ENCODE measurements at places on chromosomes 5 and 9. TPM values are rescaled to one million over a fixed set of nuclear protein-coding genes. Genes with fewer than 3 reads are reported as not detected.

Gene FBXL7
- total RNA-seq, result not detected

DNA sequence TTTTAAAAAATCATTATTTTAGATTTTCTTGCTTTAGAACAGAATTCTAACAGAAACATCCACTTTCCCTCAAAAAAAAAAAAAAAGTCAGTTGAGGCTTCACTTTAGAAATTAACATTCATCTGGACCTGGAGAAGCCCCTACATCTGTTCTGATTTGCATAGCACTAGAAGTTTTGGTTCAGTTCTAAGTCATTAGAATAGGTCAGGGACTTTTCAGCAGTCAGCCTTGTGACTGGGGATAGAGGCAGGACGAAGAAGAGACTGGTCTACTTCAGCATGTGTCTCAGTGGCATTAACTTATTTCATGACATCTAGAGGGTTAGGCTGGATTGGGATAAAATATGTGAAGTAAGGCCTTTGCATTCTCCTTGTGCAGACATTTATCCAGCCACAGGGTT lies 215.8 kb upstream of the DAB2 start:
- no peaks in the 10 kb centered on the region for H3K27me3 ChIP-seq
- H3K36me3 ChIP-seq, result no peaks in the 10 kb centered on the region
- no peak overlapping the region for H3K27ac ChIP-seq
- H3K4me1 ChIP-seq, result peaks cover 1% of the 10 kb centered on the region
- no peak for DNase-seq

- no peak for DNase-seq
- peaks cover 2% of the 10 kb centered on the region for H3K4me1 ChIP-seq
- no peaks in the 10 kb centered on the region for H3K36me3 ChIP-seq
These were observed 163.6 kb downstream of the ZDHHC21 start for GRCh38 chr9:14529629-14530028.

- H3K4me1 ChIP-seq, result peaks cover 3% of the 10 kb centered on the region
- H3K27ac ChIP-seq, result no peak overlapping the region
- no peak for DNase-seq
- no peak overlapping the region for H3K4me3 ChIP-seq
- no peaks in the 10 kb centered on the region for H3K27me3 ChIP-seq
These were observed 46.2 kb upstream of the UBAC1 start for GRCh38 chr9:136007276-136007933.

DNA sequence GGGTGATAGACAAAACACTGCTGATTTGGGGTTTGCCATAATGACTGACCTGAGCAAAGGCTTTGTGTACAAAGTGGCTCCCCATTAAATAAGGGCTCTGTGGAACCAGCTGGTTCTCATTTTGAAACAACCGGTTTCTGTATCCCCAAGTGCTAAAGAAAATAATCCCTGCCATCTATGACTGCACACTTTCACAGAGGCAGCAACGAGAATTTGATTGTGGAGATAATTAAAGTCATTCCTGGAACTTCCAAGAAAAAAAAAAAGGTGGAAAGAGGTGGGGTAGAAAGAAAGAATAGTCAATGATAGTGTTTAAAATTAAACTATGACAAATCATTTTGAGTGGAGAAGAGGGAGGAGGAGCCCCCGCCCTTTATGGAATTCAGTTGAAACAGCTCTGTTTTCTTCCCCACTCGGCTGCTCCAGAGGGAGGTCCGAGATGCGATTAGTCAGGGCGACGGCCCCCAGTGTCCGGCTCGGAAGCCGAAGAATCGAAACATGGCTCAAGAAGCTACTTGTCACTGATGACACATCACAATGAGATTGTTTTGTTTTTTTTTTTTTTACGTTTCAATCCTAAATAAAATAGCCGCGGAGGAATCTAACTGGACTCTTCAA lies 38.4 kb downstream of the EBF1 start:
- H3K27ac ChIP-seq, result no peak overlapping the region
- peaks cover 55% of the 10 kb centered on the region for H3K36me3 ChIP-seq
- no peak overlapping the region for H3K4me3 ChIP-seq
- no peaks in the 10 kb centered on the region for H3K27me3 ChIP-seq
- H3K4me1 ChIP-seq, result peaks cover 69% of the 10 kb centered on the region

- H3K36me3 ChIP-seq, result no peaks in the 10 kb centered on the region
- H3K4me1 ChIP-seq, result peaks cover 34% of the 10 kb centered on the region
- DNase-seq, result no peak
- H3K4me3 ChIP-seq, result no peak overlapping the region
- H3K27ac ChIP-seq, result no peak overlapping the region
- H3K27me3 ChIP-seq, result no peaks in the 10 kb centered on the region
These were observed 48.0 kb downstream of the MED27 start for GRCh38 chr9:132031467-132032237.

Gene DNAH5
- not detected for total RNA-seq

DNA sequence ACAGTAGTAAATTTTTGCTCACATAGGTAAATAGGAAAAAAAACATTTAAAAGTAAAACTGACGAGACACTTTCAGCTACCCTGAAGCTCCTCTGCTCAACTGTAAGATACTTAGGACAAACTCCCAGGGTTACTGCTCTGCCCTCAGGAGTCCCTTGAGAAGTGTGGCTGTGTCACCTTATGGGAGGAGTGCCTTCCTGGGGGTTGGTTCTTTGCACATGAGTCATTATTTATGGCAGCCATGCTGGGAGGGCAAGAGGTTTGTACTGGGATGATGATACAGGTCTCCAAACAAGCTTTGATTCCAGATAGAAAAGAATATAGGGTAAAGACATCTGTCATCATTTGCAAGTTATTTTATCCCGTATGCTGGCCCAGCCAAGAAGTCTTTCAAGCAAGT lies 45.9 kb downstream of the TTC1 start:
- H3K36me3 ChIP-seq, result peaks cover 88% of the 10 kb centered on the region
- no peak overlapping the region for H3K4me3 ChIP-seq
- peaks cover 5% of the 10 kb centered on the region for H3K4me1 ChIP-seq
- no peak for DNase-seq
- H3K27me3 ChIP-seq, result no peaks in the 10 kb centered on the region
- no peak overlapping the region for H3K27ac ChIP-seq

- H3K4me3 ChIP-seq, result no peak overlapping the region
- DNase-seq, result no peak
- H3K27me3 ChIP-seq, result peaks cover 53% of the 10 kb centered on the region
- H3K4me1 ChIP-seq, result peaks cover 12% of the 10 kb centered on the region
- H3K36me3 ChIP-seq, result no peaks in the 10 kb centered on the region
- H3K27ac ChIP-seq, result no peak overlapping the region
These were observed 2.4 kb upstream of the STC2 start for GRCh38 chr5:173330338-173331206.

Gene SH2D3C
- total RNA-seq, result 51.8 TPM

DNA sequence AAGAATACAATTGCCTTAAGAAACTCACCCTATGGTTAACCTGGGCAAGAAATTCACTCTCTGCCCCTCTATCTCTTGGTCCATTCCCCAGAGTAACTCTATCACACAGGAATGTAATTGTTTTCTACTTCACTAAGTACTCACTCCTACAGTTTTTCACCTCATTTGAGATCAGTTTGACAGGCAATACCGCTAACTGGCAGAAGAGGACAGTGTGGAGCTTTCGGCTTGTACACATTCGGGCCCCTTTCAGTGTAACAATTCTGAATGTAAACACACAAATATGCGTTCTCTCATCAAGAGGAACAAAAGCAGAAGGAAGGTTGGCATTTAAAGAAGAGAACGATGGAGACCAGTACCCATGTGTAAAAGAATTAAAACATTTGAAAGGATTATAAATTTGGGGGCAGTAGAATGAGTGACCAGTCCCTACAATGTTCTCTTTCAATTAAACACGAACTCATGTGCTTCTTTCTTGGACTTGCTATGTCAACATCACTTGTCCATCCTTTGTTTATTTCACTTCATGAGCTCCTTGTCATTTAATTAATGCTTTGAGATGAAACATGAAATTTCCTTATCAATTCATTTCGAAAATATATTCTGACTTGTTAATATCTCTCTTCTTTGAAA lies 188.5 kb upstream of the GRAMD2B start:
- no peak for DNase-seq
- H3K4me1 ChIP-seq, result no peaks in the 10 kb centered on the region
- H3K4me3 ChIP-seq, result no peak overlapping the region
- H3K27ac ChIP-seq, result no peak overlapping the region

DNA sequence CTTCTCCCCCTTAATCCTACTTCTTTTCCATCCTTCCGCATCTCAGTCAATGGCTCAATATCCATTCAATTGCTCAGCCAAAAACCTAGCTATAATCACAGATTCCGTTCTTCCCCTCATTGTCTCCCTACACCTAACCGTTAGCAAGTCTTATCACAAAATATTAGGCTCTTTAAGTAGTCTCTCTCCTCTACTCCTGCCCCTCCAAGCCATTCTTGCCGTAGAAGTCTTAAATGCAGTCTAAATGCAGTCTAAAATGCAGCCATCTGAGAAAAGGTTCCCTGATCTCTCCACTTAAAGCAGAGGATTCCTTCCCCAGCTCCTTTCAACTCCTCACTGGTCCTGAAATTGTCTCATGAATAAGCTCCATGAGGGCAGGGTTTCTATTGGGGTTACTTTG lies 57.8 kb downstream of the ELL2 start:
- no peak overlapping the region for H3K27ac ChIP-seq
- no peak overlapping the region for H3K4me3 ChIP-seq
- H3K27me3 ChIP-seq, result no peaks in the 10 kb centered on the region
- no peak for DNase-seq

DNA sequence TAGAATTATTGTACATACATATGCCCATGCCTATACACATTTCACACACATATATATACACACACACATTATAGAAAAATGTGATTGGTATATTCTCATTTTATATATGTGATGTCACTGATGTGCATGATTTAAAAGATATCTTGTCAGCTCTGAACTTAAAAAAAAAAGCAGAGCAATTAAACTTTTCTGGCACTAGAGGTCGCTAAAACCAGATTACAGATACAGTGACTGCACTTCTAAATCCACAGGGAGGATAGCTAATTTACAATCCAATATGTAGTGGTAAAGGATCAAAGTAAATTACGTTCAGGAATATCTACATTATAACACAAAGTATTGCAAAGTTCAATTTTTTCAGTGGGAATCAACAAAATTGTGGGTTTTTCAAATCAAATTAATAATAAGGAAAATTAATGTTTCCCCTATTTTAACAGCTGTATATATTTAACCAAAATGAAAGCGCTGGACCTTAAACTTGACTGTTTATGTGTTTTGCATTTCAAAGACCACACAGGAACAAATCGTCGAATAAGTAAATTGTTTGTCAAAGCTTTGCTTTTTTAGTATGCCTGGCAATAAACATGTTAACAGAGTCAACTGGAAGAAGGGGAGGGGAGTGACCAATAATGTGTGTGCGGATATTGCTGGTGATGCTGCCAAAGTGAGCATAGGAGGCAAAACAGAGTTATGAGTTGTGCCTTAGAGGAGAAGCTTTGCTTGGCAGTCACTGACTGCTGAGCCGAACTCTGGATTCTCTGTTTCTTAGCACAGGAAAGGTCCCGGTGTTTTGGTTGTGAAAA lies 1201.4 kb upstream of the C9orf72 start:
- no peaks in the 10 kb centered on the region for H3K4me1 ChIP-seq
- no peaks in the 10 kb centered on the region for H3K36me3 ChIP-seq
- H3K4me3 ChIP-seq, result no peak overlapping the region
- no peaks in the 10 kb centered on the region for H3K27me3 ChIP-seq
- no peak overlapping the region for H3K27ac ChIP-seq

- no peaks in the 10 kb centered on the region for H3K36me3 ChIP-seq
- peaks cover 2% of the 10 kb centered on the region for H3K27me3 ChIP-seq
- H3K27ac ChIP-seq, result no peak overlapping the region
- no peak for DNase-seq
- H3K4me1 ChIP-seq, result no peaks in the 10 kb centered on the region
- H3K4me3 ChIP-seq, result no peak overlapping the region
These were observed 109.1 kb upstream of the TRPC7 start for GRCh38 chr5:136474466-136474865.

GRCh38 chr5:147568710-147569406 lies 59.0 kb upstream of the DPYSL3 start:
- no peak overlapping the region for H3K4me3 ChIP-seq
- no peaks in the 10 kb centered on the region for H3K27me3 ChIP-seq
- H3K36me3 ChIP-seq, result no peaks in the 10 kb centered on the region
- no peak for DNase-seq
- H3K4me1 ChIP-seq, result no peaks in the 10 kb centered on the region
- H3K27ac ChIP-seq, result no peak overlapping the region

GRCh38 chr9:72997387-72997995 lies 44.6 kb upstream of the ALDH1A1 start:
- H3K27me3 ChIP-seq, result peaks cover 2% of the 10 kb centered on the region
- no peak for DNase-seq
- peaks cover 2% of the 10 kb centered on the region for H3K4me1 ChIP-seq

GRCh38 chr9:69657269-69657668 lies 14.9 kb downstream of the APBA1 start:
- no peak overlapping the region for H3K4me3 ChIP-seq
- H3K36me3 ChIP-seq, result no peaks in the 10 kb centered on the region
- H3K27ac ChIP-seq, result no peak overlapping the region
- peaks cover 12% of the 10 kb centered on the region for H3K27me3 ChIP-seq

Gene CAMSAP1
- 16.9 TPM for total RNA-seq

Gene BNC2
- total RNA-seq, result not detected

DNA sequence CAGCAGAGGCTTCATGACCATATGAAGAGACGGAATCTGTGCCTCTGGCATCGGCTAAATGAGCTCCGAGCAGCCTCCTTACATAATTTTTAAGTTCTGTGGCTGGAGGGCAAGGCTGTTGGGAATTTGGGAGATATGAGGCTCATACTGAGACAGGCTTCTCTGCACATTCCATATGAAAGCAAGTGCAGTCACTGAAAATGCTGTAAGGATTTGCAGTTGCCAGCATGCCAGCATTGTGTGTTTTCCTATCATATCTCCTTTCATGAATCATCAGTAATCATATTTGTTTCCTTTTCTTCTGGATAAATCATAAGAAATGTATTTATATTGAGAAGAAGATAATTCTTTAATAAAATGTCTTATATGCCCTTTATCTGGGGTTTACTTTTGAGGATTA lies 775.4 kb downstream of the SEMA5A start:
- no peak for DNase-seq
- H3K36me3 ChIP-seq, result no peaks in the 10 kb centered on the region
- no peak overlapping the region for H3K4me3 ChIP-seq
- no peaks in the 10 kb centered on the region for H3K27me3 ChIP-seq
- no peaks in the 10 kb centered on the region for H3K4me1 ChIP-seq
- no peak overlapping the region for H3K27ac ChIP-seq

DNA sequence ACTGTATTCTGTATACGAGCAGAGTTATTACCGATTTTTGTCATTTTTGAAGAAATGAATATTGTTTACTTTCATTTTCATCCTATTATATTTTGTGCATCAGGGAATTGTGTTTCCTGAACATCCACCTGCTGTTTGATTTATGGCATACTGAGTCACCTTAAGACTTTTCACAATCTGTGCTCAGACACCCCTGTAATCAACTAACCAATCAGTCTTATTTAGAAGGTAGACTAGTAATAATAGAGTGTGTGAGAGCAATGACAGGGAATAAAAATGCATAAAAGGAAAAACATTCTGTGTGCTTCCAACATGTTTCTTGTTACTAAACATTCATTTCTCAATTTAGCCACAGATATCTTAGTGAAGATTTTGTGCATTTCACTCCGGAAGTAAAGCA lies 1413.6 kb upstream of the ACO1 start:
- no peaks in the 10 kb centered on the region for H3K4me1 ChIP-seq
- no peaks in the 10 kb centered on the region for H3K27me3 ChIP-seq
- no peaks in the 10 kb centered on the region for H3K36me3 ChIP-seq
- DNase-seq, result no peak
- no peak overlapping the region for H3K4me3 ChIP-seq

Gene KCNMB1
- total RNA-seq, result not detected
